ENCODE measurements at places on chromosomes 2 and 18.

- no peak for DNase-seq
Measured at GRCh38 chr2:70828914-70829824, 6.4 kb downstream of the CD207 start.

GRCh38 chr18:28390022-28390421 is 213.1 kb upstream of the CDH2 start:
- DNase-seq: no peak

DNA sequence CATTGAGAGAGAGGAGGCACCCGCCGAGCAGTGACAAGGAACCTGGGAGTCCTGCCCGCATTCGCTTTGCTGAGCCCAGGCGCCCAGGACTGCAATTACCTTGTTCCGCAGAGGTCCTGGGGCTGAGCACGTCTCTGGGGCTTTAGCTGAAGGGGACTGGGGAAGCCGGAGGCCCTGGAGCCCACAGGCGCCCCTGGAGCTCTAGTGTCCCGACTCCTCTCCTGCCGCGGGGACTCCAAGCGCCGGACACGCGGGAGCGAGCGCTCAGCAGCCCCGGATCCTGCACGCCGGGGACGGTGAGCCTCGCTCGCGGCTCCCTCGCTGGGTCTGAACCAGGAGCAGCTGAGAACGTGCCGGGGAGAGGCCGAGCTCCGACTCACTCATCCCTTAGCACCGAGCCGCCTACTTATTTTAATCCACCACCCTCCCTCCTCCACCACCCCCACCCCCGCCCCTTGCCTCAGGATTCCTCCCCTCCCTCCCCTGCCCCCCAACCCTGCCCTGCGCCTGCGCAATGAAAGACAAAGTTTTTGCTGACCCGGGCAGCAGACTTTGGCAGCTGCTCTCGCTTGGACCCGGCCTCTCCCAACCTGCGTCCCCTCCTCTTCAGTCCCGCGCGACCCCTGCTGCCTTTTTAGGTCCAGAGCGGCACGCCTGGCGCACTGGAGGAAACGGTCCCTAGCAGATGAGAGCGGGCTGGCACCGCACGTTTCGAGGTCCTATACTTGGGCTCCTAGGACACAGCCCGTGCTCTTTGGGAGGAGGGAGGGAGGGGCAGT is at the start of gene OSR1:
OSR1 (minus strand) TSS at position 382 of the 779 bp plus-strand sequence. CDS start 4,818 bp downstream, outside the sequence.
- no peak for DNase-seq

DNA sequence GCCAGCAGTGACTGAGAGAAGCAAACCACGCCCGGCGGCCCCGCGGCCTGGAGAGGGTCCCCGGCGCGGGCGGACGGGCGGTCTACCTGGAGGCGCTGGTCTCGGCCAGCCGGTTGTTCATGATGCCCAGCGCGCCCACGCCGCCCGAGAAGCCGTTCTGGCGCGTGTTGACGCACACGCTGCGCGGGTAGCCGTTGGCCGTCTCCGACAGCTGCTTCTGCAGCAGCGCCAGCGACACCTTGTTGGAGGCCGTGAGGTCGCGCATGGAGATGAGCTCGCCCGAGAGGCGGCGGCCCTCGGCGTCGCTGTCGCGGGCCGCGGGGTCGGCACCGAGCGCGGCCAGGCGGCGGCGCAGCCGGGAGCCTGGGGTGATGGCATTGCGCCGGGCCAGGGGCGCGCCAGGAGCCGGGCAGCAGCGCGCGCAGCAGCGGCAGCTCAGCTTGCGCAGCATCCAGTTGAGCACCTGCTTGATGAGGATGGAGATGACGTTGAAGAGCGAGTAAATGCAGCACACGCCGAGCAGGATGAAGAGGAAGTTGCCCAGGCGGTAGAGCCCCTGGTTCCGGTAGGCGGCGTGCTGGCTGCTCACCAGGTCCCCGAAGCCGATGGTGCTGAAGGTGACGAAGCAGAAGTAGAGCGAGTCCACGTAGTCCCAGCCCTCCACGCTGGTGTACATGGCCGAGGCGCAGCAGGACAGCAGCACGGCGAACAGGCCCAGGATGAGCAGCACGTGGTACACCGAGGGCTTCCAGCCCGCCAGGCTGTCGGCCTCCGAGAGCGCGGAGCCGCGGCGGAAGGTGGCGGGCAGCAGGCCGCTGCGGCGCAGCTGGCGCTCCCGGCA is 118.1 kb downstream of the MSH2 start:
- DNase-seq: peak; percentile 49

GRCh38 chr18:60259052-60259681 is 113.4 kb downstream of the MC4R start:
- DNase-seq: no peak

- no peak for DNase-seq
Measured at GRCh38 chr2:205808486-205809121, 126.3 kb downstream of the NRP2 start.

- no peak for DNase-seq
Measured at GRCh38 chr2:148202237-148202636, 181.3 kb downstream of the MBD5 start.

GRCh38 chr2:204110338-204110741 is 173.8 kb downstream of the ICOS start:
- no peak for DNase-seq

- no peak for DNase-seq
Measured at GRCh38 chr2:153005071-153005730, 286.8 kb downstream of the ARL6IP6 start.

GRCh38 chr2:85455552-85456090 is 37.1 kb downstream of the SH2D6 start:
- DNase-seq: no peak

DNA sequence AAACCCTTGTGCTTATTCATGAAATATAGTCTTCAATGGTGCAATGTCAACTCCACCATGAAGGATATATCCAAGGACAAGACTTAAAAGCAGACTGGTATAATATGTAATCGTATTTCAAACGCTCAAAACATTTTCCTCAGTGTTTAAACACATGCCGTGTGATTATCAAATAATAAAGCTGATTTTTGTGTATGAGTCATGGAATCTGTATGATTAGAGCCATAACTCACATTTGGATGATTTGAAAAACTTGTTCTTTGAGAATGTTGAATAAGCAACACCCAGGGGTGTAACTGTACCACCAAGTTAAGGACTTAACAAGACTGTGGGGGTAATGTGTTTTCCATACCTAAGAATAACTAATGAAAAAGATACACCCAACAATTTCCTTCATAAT is 215.3 kb downstream of the STK39 start:
- no peak for DNase-seq

- DNase-seq: no peak
Measured at GRCh38 chr2:213089438-213089837, 62.0 kb downstream of the IKZF2 start.

DNA sequence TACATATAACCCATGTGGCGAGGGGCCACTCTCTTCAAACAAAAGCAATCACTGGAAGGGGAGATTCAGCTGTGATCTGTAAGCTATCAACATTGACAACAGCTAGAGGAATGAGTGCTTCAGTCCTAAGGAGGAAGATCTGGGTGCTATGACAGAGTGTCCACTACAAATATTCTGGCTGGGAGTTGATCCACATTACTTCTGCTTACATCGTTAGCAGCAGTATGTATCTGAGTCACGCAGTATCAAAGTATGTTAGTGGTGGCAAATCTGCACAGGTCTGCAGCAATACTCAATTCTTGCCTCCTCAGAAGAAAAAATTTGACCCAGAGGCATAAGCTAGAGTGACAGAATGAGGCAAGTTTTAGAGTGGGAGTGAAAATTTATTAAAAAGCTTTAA is 267.0 kb downstream of the PTH2R start:
- DNase-seq: no peak

DNA sequence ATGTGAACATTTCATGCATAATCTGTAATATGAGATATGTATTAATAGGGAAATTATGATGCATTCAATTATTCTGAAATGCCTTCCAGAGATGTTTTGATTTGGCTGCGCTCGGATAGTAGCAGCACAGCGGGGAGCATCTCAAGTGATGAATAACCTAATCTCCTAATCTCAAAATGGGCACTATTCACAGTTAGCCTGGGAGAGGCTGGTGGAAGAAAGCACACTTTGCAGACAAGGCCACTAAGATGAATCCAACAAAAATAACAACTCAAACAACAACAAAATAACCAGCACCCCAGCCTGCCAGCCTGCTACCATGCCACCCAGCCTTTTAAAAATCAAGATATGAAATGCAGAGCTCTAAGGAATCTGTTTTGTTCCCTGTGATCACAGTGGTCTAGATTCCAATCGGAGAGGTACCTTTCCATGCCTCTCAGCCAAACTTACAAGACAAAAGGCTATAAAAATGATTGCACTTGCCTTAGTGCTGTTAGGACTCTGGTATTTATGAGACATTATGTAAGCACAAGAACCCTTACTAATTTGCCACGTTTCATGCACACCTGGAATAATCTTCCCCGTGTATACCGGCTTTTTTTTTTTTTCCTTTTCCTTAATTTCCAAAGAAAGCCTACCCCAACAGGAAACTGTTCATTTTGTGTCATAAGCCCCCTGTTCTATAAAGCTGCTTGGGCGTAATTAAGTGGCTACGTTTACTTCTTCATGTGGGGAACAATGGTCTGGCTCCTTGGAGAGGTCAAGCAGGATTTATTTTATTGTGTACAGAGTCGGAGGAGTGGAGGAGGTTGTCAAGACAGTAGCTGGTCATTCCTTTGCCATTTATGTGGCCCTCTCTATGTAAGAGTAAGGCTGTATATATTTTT is 526.9 kb upstream of the FANCL start:
- DNase-seq: no peak

- DNase-seq: no peak
Measured at GRCh38 chr2:40721595-40721994, 269.7 kb upstream of the SLC8A1 start.

- DNase-seq: no peak
Measured at GRCh38 chr2:174874085-174874484, 109.8 kb upstream of the CHRNA1 start.

Data from NCI-H1436 treated with DMSO at 0.1 percent for 48 hours (cell line).